ENCODE measurements at places on chromosomes 4 and X.

- DNase-seq, result no peak
Observed at GRCh38 chrX:110531873-110532580, 173.4 kb downstream of the RTL9 start.

DNA sequence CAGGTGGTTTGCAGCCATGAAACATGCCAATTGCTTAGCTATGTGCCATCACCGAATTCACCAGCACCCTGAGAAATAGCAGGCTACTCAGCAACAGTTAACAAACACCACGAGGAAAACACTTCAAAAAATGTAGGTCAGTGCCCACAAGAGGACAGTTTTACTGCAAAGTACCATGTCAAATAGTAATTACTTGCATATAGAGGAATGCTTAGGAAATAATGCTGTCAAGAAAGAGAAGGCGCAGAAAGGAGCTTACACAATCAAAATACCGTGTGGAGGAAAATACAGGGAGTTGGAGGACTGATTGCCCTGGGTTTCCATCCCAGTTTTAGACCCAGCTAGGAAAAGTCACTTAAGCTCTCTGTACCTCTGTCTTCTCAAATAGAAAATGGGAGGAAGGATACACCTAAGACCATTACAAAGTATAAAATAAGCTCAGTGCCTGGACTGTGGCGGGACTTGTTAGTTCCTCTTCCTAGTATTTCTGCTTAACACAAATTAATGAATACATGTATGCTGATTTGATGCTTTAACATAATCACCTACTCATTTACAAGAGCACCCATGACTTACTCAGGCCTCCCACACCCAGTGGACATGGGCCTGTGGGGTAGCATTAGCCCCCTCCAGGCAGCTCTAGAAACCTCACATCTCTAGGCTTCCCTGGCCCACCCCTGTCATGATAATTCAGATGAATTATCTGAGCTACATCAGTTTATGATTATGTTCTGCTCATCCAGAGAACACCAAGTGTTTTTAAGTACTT, 44.5 kb upstream of the IL21 start:
- no peak for DNase-seq

- DNase-seq, result no peak
Observed at GRCh38 chr4:172736046-172736445, 432.6 kb upstream of the GALNT7 start.

DNA sequence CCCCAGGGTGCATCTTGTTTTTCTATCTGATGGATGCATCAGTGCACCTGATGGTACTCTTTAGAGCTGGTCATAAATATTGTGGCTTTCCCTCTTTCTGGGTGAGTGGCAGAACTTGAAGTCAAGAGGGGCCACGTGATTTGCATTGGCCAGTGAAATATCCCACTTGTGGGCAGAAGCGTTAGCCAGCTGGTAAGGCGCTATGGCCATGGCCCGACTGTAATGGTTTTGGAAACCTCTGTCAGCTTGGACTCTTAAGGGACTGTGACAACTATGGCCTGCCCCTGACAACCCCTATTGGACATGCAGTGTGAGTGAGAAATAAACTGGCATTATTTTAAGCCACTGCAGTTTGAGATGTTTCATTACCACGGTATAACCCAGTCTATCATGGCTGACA, 72.8 kb downstream of the SEL1L3 start:
- no peak for DNase-seq

GRCh38 chrX:148661035-148661434, 160.6 kb downstream of the AFF2 start:
- DNase-seq, result no peak

Data from activated gamma-delta T cell treated with Interleukin-2 at 50 U/mL for 16 hours (primary cell).